ENCODE measurements at places on chromosomes 7 and 10.

GRCh38 chr10:114870486-114870885 lies 48.9 kb downstream of the FHIP2A start:
- DNase-seq = no peak

GRCh38 chr10:75814014-75814413 lies 382.6 kb downstream of the LRMDA start:
- no peak for DNase-seq

DNA sequence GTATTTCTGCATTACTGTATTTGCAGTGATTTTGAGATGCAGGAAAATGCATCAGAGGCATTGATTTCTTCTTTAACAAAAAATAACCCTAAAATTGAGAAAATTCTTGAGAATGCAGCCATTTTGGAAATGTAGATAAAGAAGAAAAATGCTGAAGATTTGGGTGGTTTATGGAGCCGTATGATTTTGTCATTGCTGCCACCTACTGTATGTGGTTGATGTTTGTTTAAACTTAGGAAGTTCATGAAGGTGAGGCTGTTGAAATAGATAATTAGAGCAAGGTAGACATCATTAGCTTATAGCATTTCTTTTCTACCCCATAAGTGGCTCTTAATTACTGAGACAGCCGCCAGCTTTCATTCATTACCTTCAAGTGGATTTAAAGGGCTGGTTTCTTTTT lies 92.1 kb upstream of the SAMD8 start:
- DNase-seq = peak; percentile 48

DNA sequence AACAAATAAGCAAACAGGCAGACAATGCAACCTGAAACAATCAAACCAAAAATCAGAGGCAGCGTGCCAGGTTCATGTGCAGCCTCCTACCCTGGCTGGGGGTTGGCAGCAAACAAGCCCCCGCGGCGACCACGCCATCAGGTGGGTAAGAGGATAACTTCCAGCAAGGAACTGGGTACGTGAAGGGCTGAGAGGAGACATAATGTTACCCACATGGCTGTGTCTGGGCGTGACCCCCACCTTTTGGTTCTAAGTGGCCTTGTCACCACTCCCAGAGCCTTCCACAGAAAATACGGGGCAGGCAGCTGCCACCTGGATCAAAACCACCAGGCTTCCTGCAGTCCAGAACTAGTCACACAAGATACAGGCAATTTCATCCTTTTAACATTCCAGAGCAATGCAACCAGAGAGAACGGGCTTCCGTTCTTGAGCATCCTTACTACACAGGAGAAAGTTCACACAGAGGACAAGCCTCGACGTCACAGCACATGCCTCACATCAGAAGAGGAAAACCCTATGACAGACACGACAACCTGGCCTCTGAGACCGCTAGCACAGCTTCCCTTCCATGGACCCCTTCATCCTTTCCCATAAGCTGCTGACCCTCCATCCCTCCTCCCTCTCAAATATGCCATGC lies 171.0 kb downstream of the GRID1 start:
- DNase-seq = no peak

- DNase-seq = no peak
These were observed 34.1 kb downstream of the KCNMA1 start for GRCh38 chr10:77603534-77603927.

GRCh38 chr10:46536171-46536570 lies 20.3 kb downstream of the GPRIN2 start:
- no peak for DNase-seq

DNA sequence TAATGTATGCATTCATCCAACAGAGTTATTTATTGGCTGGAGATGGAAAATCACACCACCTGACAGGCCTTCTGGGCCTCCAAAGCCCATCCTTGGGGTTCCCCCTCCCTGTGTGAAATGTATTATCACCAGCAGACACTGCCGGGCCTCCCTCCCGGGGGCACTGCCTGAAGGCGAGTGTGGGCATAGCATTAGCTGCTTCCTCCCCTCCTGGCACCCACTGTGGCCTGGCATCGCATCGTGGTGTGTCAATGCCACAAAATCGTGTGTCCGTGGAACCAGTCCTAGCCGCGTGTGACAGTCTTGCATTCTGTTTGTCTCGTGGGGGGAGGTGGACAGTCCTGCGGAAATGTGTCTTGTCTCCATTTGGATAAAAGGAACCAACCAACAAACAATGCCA lies 15.3 kb downstream of the TACR2 start:
- no peak for DNase-seq

DNA sequence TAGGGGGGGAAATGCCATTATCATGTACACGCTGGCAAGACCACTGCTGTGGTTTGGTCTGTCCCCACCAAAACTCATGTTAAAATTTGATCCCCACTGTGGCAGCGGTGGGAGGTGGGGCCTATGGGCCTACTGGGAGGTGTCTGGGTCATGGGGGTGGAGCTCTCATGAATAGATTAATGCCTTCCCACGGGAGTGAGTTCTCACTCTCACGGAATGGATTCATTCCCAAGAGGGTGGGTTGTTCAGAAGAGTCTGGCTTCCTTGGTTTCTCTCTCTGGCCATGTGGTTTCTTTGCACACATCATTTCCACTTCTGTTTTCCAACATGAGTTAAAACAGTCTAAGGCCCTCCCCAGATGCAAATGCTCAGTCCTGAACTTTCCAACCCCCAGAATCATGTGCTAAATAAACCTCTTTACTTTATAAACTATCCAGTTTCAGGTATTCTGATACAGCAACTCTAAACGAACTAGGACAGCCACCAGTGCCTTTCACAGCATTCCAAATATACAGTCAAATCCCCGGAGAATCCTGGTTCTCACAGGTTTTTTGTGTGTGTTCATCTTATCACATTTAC lies 44.3 kb downstream of the SMURF1 start:
- DNase-seq = no peak

GRCh38 chr10:26310361-26310760 lies 93.8 kb downstream of the GAD2 start:
- DNase-seq = no peak

GRCh38 chr10:88544140-88544870 lies 38.8 kb downstream of the RNLS start:
- no peak for DNase-seq

DNA sequence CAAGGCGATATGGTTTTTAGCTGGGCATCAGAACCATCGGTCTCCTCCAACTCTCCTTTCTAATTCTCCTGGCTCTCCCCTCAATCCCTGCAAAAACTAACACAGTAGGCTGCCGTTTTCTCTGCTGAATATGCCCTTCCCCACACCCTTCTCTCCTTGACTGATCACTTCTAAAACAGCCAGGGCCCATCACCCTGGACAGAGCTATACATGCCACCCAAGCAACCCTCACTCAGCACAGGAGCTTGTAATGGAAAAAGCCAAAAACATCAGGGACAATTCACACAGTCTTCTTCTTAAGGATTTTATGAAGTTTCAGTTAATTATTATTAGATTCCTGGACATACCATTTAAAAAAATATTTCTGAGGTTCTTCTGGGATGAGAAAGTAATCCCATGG lies 61.5 kb downstream of the PIK3AP1 start:
- DNase-seq = no peak

GRCh38 chr7:145978769-145979168 lies 137.8 kb upstream of the CNTNAP2 start:
- DNase-seq = no peak

DNA sequence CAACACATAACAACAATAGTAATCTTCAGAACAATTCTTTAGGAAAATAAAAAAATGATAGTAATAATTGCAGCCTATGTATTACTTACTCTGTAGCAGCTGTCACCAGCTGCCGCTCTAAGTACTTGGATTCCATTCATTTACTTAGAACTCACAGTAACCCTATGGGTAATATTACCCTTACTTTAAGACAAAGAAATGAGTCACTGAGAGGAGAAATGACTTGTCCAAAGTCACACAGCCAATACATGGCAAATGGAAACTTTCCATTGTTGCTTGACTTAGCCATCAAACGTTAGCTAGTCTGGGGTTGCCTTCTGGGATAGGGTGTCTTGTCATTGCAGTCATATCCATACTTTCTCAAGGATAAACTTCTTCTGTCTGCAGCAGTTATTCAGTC lies 3.6 kb downstream of the CCNY start:
- no peak for DNase-seq

- no peak for DNase-seq
These were observed 56.4 kb downstream of the BBS9 start for GRCh38 chr7:33185786-33186185.

DNA sequence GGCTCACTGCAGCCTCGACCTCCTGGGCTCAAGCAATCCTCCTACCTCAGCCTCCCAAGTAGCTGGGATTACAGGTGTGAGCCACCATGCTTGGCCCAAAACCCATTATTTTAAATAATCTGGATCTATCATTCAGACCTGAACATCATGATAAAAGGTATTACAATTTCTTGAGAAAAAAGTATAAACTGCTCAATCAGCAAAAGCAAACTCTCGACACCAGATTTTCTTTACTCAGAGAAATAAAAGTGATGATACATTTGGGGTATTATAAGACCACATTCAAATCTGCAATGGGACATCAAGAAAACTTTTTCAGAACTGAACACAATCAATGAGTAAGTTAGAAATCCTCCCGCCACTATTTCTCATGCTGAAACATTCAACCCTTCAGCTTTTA lies 41.2 kb downstream of the JMJD1C start:
- DNase-seq = no peak

- no peak for DNase-seq
These were observed at the start of gene BICC1 for GRCh38 chr10:58512491-58513187. BICC1 (plus strand) TSS chr10:58512872; CDS start chr10:58513144, 272 bp downstream.

- no peak for DNase-seq
These were observed 675.0 kb downstream of the CNTNAP2 start for GRCh38 chr7:146791344-146792285.

DNA sequence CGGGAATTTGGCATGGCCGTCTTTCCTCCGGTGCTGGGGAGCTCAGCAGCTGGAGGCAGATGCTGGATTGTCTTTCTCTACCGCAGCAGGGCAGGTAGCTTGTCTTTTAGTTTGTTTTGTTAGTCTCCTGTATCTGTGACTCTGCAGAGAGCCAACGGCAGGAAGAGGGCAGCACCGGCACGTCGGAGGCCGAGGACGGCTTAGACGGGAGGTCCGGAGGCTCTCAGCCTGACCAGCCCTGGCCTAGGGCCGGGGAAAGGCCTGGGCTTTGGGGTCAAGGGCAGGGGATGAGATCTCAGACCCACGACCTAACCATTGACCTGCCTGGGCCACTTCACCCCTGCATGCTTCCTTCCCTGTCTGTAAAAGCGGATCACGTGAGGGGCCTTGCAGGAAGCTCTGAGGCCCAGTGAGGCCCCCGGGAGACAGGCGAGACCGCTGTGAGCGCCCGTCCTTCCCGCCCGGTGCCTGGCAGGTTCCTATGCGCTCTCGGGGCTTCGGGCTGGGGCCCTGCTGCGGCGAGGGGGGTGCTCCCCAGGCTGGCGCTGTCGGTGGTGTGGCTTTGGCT lies 72.7 kb downstream of the LHPP start:
- no peak for DNase-seq

DNA sequence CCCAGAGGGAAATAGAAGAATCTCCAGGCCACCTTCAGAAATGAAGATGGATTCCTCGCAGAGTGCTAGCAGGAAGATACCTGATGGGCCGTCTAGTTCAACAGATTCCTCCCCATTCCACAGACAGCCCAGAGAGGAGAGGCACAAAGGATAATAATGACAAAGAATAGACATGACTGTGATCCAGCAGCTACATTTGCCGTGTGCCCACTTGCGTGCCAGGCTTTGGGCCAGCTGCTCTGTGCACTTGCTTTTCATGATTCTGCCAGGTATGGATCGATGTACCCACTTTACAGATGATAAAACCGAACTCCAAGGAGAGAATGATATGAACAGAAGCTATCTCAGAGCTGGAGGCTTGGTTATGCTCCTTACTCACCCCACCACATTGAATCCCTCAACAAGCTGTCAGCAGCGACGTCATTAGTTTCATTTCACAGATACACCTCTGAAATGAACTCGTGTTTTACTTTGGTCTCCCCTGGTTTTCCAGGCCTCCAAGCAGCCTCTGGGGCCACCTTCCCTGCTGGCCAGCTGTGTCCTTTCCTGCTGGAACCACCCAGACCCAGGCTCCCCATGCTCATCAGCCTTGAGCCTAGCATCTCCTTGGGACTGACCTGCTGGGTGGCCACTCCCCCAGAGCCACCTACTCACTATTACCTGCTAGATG lies 11.9 kb upstream of the WDFY4 start:
- DNase-seq = no peak

GRCh38 chr10:102285133-102285532 lies 39.8 kb downstream of the GBF1 start:
- DNase-seq = no peak

DNA sequence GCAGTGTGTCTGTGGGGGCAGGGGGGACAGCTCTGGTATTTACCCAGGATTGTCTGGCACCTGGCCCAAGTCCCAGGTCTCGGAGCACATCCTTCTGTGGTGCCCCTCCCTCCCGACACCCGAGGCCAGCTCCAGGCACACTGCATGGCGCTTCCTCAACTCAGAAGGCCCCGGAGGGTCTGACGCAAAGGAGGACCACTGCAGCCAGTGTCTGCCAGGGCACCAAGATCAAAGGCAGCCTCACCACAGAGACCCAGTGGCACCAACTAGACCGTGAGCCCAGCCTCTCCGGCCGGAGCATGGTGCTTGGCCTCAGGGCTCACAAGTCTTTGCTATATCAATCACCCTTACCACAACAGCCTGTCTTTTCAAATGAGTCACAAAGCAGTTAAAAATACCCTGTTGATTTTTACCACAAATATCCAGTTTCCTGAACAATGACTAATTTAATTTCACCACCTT lies 99.3 kb upstream of the DDC start:
- DNase-seq = no peak

- no peak for DNase-seq
These were observed 257.3 kb downstream of the BMPER start for GRCh38 chr7:34162677-34163076.

DNA sequence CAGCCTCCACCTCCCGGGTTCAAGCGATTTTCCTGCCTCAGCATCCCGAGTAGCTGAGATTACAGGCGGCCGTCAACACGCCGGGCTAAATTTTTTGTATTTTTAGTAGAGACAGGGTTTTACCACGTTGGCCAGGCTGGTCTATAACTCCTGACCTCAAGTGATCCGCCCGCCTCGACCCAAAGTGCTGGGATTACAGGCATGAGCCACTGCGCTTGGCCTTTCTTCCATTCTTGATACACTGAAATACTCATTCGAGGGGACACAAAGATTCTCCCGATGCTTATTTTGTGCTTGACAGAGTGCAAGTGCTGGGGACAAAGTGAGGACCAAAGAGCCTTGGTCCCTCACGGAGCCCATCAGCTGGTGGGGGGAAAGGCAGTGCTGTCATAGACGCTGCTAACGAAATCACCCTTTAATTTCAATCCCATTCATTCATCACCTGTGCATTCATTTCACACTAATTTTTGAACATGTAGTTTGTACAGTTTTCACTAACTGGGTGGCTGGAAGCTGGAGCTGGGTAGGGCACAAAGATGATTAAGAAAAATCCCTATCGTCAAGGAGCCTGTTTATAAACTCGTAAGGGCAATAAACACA lies 621 bp upstream of the FAM133B start:
- no peak for DNase-seq

- DNase-seq = no peak
These were observed at the start of gene CRHR2 for GRCh38 chr7:30682212-30683083. CRHR2 (minus strand) TSS chr7:30682456; CDS start chr7:30682280, 176 bp downstream.

- DNase-seq = no peak
These were observed 713.1 kb downstream of the DNAJB9 start for GRCh38 chr7:109282726-109283125.

- DNase-seq = no peak
These were observed 41.0 kb upstream of the RAPGEF5 start for GRCh38 chr7:22397981-22398380.

Data from NCI-H1436 treated with DMSO at 0.1 percent for 48 hours (cell line).